ENCODE measurements at places on chromosomes 4 and X. TPM values are rescaled to one million over a fixed set of nuclear protein-coding genes. Genes with fewer than 3 reads are reported as not detected.

Gene ZNF827
- 3.7 TPM for total RNA-seq

Gene GYG2
- total RNA-seq, result 4.4 TPM

Gene MEPE
- total RNA-seq, result not detected

Gene ARR3
- total RNA-seq, result not detected

Gene CDKL2
- total RNA-seq, result 0.99 TPM

Gene COL4A6
- total RNA-seq, result 17.2 TPM

Gene ITM2A
- 0.38 TPM for total RNA-seq

Gene TCP11X2
- total RNA-seq, result not detected

Gene PPBP
- not detected for total RNA-seq

Gene MSANTD1
- total RNA-seq, result 0.13 TPM

Gene OTUD6A
- not detected for total RNA-seq

Gene SASH3
- not detected for total RNA-seq

Gene PDCL2
- total RNA-seq, result not detected

Gene OPN1LW
- not detected for total RNA-seq

Gene NAAA
- 26.2 TPM for total RNA-seq

Gene REPS2
- total RNA-seq, result 0.87 TPM

Gene MXRA5
- total RNA-seq, result not detected

Gene SLC38A5
- total RNA-seq, result 0.07 TPM

Gene MAGEA2B
- total RNA-seq, result not detected

Gene PLP2
- total RNA-seq, result 307 TPM

Gene CFAP99
- not detected for total RNA-seq

Gene XK
- 0.39 TPM for total RNA-seq

Gene HGFAC
- total RNA-seq, result 0.16 TPM

Gene UGT8
- 0.13 TPM for total RNA-seq

Gene UGT2B7
- 0.16 TPM for total RNA-seq

Gene NXF2
- not detected for total RNA-seq

Gene MYOZ2
- not detected for total RNA-seq

Gene KDR
- not detected for total RNA-seq

Gene FGFRL1
- total RNA-seq, result 20.1 TPM

Gene BEX1
- total RNA-seq, result not detected

Gene TTC29
- total RNA-seq, result not detected

Gene MAMLD1
- total RNA-seq, result 10.0 TPM

Gene ADH1B
- total RNA-seq, result not detected

Gene SCD5
- total RNA-seq, result 8.1 TPM

Gene PCYT1B
- total RNA-seq, result not detected

Gene SRPX2
- 3.1 TPM for total RNA-seq

Measured in A549 treated with CpdA at 1 μM for 4 hours (cell line).